ENCODE measurements at places on chromosomes 7 and 10.

DNA sequence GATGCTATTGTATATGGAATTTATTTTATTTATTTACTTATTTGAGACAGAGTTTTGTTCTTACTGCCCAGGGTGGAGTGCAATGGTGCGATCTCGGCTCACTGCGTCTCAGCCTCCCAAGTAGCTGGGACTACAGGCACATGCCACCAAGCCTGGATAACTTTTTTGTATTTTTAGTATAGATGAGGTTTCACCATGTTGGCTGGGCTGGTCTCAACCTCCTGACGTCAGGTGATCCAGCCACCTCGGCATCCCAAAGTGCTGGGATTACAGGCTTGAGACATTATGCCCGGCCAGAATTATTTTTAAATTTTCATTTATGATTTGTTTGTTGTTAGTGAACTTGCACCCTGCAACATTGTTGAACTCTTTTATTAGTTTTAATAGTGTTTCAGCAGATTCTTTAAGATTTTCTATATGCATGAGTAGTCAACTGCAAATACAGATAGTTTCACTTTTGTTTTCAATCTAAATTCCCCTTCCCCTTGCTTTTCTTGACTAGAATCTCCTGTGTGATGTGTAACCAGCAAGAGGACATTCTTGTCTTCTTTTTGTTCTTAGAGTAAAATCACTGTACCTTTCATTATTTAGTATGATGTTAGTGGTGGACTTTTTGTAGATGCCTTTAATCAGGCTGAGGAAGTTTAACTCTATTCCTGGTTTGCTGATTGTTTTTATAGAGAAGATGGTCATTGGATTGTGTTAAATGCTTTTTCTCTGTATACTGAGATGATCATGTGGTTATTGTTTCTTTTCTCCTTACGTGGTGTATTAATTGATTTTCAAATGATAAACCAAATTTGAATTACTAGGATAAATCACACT lies 27.8 kb downstream of the ZNF33A start:
- DNase-seq = no peak

DNA sequence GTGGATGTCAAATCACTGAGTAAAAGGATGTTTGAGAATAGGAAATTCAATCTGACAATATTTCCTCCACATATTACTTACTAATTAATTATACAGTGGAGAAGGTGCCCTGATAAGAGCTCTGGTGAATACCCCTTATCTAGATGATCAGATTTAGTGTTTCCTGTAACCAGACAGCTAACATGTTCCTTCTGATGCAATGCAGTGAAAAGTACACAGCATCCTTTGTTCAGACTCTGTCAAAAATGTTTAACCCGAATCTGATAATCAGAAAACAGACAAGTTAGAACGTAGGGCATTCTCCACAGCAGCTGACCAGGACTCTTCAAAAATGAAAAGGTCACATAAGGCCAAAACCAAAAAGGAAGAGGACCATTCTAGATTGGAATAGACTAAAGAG lies 46.2 kb downstream of the WDR11 start:
- DNase-seq = no peak

DNA sequence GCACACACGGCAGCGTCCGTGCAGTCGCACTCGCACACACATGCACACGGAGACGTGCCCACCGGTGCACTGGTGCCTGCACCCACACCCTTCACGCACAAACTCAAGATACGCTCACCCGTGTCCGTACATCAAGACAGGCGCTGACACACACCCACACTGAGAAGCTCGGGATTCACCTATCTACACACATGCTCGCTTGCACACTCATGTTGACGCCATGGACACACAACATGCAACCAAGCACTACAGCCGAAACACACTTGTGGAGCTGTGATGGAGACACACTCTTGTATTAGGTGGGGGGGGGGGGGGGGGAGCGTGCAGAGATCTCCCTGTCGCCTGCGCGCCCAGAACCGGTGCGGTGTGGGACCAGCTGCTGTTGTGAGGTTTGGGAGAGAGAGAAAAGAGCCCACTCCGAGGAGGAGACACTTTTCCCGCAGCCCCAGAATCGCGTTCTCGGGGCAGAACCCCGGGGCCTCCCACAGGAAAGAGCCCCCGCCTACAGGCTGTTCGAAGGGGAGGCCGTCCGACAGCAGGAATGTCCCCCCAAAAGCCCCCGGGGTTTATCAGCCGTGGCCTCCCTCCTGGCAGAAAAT lies 605 bp upstream of the NFKB2 start:
- DNase-seq = peak; percentile 35

DNA sequence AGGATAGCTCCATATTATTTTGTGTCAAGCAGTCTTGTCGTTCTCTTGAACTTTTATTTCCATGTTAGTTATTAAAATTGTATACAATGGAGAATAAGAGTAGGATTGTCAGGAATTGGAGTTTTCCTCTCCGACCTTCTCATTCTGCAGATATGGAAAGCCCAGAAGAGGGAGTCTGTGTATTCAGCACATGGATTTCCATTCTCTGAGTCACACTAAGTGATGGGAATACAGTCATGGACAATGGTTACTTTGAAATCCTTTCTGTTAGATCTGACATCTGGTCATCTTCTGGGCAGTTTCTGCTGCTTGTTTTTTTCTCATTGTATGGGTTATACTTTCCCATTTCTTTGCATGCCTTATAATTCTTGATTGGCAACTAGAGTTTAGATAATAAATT lies 5.0 kb upstream of the TASOR2 start:
- DNase-seq = no peak

- DNase-seq = no peak
Measured at GRCh38 chr7:148726385-148726784, 27.7 kb downstream of the CUL1 start.

- no peak for DNase-seq
Measured at GRCh38 chr10:6165221-6165725, 37.5 kb upstream of the PFKFB3 start.

GRCh38 chr7:41879403-41879802 lies 176.5 kb upstream of the INHBA start:
- no peak for DNase-seq

DNA sequence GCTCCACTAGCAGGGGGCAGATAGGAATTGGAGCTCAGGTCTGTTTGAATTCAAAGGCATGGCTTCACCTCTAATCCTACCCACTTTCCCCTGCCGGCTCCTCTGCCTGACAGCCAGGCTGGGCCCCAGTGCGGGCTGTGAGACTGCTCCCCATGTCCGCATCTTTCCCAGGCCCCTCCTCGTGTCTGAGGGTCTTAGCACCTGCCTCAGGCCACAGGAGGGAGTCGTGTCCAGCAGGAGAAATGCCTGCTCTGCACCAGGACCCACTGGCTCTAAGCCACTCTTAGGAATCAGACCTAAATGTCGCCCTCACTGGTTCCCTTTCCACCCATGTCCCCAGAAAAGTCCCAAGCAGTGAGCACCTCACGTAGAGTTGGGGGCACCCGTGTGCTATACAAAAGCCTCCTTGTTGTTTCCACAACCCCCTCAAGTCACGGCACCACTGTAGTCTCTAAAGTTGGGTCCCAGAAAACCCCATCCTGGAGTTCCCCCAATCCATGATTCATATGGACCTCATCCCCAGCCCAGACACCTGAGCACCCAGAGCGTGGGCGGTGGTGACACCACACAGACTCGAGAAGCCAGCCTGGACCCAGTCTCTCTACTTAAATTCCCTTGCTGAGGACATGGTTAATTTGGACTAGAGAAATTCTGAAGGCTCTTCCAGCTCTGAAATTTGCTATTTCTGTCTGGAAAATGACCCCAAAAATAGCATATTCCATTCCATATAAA lies 466.4 kb upstream of the ZMIZ1 start:
- DNase-seq = no peak

DNA sequence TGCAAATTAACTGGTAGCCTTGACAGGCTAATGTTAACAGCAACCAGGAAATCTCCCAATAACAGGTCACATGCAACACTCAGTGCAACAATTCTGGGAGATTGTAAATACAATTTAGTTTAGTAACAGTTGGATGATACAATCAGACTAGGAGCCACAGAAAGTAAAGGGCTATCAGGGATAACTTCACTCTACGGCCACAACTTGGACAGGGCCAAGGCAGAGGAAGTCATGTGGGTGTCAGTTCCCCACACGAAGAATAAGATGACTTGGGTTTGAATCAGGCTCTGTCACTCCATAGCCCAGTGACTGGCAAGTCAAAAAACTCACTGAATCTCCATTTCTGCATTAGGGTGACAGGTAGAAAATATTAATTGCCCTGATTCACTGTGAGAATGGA lies 217.3 kb upstream of the CCDC6 start:
- no peak for DNase-seq

DNA sequence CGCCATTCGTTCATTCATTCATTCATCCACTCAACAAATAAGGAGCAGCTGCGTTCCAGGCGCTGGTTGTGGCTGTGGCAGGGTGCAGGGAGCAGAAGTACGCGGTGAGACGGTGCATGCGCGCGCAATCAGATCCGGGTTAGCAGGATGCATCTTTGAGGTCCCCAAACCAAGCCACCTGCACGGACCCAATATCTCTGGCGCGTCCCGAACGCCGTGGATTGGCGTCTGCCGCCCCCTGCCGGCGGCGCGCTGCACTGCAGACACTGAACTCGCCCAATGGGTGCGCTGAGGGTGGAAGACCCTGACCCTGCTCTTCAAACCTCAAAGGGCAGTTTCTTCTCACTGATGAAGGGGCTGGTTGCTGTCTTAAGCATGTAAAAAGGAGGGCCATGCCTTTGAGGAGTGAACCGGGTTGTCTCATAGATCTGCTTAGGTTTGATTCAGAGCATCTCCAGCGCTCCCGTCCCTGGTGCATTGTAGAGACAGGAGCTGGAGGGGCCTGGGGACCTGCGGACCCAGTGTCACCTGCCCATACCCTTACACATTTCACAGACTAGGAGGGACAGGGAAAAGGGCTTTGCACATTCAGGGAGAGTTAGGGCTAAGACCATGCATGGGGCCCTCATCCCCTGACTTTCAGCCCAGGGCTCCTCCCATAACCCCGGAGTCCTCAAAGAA lies 102.5 kb downstream of the RAMP3 start:
- DNase-seq = peak; percentile 33

DNA sequence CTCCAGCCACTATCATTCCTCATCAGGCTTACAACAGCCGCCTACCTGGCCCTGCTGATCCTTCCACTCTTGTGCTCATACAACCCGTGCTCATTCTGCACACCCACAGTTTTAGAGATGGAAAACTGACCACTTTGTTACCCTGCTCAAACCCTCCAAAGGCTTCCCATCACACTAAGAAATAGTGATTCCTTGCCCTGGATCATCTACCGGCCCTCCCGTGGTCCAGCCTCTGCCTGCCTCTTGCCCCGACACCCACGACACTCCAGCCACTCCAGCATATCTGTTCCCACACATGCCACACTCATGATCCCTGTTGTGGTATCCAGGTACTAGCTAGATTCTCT lies 36.8 kb downstream of the CCDC6 start:
- no peak for DNase-seq

DNA sequence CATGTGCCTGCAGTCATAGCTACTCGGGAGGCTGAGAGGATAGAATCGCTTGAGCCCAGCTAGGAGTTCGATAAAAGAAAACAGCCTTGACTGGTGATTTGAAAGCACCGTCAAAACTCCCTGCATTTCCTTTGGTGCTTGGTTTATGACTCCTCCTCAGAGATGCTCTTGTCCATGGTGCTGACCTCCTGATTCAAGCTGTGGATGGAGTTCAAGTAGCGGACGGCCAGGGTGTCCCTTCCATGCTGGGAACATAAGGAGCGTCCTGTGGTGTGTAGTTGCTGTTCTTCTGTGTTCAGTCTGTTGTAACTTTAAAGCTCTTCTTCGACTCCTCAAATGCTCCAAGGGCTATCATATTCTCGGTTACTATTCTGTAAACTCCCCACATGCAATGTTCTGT lies 382.5 kb upstream of the KIAA1217 start:
- DNase-seq = no peak

DNA sequence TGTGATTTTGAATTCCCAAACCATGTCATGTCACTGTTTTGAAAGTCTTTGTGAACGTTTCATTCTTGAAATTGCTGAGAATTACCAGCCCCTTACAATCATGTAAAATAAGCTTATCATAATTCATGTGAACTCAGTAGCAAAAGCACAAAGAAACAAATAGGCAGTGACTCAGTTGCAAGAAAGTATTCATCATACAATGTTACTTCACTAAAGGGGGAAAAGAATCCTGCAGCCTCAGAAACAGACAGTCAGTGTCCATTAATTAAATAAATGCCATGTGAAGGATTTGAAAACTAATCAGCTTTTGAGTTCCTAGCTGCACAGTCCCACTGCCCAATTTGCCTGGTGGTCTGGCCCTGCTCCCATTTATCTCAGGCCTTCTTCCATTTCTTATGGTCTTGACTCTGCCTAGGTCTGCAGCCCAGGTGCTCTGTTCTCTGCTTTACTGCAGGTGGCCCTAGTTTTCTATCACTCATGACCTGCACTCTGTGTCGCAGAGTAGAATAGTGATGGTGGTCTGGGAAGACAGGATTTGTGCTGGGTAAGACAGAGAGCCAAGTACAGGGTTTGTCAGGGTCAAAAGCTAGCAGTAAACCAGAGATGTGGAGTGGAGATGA lies 99.7 kb downstream of the PLCE1 start:
- no peak for DNase-seq

DNA sequence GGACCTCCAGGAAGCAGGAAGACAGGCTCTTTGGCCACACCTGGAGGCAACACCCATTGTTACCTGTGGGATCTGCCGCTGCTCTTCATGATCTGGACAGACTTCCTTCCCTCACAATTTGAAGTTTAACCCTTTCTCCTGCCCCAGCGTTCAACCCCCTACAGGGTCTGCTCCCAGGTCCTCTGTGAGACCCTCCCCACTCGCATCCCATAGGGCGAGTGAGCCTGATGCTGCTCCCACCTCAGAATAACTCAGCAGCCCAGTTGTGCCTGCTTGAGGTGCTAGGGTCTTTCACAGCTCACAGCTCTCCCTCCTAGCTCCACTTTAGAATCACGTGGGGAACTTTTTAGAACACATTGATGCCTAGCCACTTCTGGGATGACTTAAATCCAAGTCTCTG lies 61.8 kb upstream of the C10orf90 start:
- no peak for DNase-seq

DNA sequence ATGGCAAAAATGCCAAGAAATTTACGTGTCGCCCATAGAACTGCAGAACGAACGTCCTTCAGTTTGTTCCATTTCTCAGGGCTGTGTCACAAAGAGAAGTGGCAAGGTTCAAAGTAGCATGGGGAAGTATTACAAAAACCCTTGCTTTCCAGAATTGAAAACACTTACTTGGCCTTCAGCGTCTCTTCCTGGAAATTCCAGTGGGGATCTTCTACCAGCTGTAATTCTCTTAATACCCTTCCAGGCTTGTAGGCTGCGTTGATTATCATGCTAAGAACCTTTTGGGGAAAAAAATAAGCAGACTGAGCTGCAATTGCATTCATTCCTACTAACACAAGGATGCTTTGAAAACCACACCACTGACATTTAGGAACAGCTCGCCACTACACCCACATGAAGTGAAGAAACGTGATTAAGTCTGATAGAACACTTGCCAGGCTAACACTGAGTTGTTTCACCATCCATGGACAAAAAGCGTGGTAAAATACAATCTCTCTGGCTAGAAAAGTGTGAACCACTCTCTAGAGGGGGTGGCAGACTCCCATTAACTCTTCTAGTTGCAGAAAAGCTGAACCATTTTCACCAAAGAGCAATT lies 222.3 kb downstream of the SFMBT2 start:
- no peak for DNase-seq

GRCh38 chr7:157780721-157781120 lies 443.9 kb downstream of the DNAJB6 start:
- no peak for DNase-seq

GRCh38 chr10:6465854-6466601 lies 114.0 kb downstream of the PRKCQ start:
- DNase-seq = no peak

- no peak for DNase-seq
Measured at GRCh38 chr10:35167342-35167741, 40.7 kb downstream of the CREM start.

All from activated CD8-positive, alpha-beta memory T cell treated with anti-CD3 and anti-CD28 coated beads for 4 hours (primary cell).